ENCODE measurements at places on chromosomes 6 and 20. TPM values are rescaled to one million over a fixed set of nuclear protein-coding genes. Genes with fewer than 3 reads are reported as not detected.

PPP1R18 gene
- 24.9 TPM for polyA plus RNA-seq

- no peak for DNase-seq
Measured at GRCh38 chr6:154329350-154330170, 27.0 kb downstream of the IPCEF1 start.

DNA sequence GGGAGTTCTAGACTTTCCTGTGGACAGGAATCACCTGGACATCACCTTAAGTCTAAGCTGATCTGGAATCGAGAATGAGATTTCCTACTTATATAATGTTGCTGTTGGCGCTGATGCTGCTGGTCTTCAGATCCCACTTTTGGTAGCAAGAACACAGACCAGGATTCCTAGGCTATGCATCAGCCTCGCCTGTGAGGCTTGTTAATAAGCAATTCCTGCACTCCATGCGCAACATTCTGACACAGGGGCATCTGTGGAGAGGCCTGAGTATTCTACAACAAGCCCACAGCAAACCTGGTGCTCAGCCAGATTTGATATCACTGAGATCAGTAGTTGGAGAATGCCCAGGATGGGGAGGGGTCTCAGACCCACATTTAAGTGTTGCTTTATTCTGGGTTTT is 52.0 kb upstream of the TRIM26 start:
- no peak for DNase-seq

- DNase-seq, result no peak
Measured at GRCh38 chr6:72819609-72820008, 197.7 kb downstream of the KCNQ5 start.

- DNase-seq, result no peak
Measured at GRCh38 chr6:83169511-83169910, 23.6 kb downstream of the PGM3 start.
